Right atrium auricular region (tissue), 2 donors: ENCODE measurements at places on chromosomes 6 and 20.

DNA sequence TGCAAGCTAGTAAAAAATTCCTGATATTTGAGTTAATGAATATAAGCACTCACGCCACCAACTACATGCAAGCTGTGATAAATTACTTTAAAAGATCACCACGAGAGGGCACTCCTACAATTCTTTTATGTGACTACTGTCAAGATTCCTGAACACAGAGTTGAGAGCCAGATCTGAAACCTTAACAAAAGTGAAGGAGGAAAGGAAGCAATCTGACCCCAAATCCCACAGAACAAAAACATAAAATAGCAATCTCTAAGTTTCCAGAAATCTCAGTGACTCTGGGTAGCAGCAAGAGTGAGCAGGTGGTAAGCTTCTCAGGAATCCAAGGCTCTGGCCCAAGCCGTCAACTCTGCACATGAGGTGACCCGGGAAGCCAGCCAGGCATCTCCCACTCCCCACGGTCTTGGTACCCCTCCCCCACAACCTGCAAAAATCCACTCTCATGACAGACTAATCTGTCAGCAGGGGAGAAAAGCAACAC, 55.1 kb downstream of the STAU1 start:
- DNase-seq, result no peak

DNA sequence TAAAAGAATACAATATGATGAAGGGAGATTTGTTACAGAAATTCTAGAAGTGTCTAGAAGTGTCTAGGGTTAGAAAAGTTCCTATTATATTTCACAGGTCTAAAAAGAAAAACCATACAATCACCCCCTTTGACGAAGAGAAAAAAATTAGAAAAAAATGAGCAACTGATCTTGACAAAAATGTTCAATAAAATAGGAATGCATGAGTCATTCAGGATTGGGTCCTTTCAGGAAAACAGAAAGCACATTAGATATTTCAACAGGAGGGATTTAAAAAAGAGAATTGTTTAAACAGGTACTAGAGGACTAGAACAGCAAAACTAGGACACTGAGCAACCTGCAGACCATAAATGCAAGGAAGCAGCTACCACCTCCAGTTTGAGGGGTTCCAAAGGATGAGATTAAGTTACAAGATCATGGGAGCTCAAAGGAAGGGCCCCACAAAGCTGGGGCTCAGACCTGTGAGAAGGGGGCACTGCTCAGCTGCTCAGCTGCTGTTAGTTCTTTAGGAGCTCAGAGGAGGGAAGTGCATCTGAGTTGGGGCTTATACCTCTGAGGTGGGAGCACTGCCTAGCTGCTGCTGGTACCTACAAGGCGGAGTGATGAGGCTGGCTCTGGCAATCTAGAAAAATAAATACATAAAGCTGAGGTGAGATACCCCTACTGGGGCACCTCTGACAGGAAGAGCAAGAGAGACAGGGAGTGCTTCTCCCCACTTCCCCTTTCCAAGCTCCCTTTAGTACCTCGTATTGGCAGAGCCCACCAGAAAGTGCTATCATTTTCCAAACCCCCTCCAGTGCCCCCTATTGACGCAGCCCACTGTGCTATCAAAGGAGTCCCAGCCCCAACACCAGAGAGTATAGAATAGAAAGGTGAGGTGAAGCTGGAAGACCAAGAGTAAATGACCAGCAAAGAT, 27.1 kb upstream of the BEND6 start:
- no peak for DNase-seq

DNA sequence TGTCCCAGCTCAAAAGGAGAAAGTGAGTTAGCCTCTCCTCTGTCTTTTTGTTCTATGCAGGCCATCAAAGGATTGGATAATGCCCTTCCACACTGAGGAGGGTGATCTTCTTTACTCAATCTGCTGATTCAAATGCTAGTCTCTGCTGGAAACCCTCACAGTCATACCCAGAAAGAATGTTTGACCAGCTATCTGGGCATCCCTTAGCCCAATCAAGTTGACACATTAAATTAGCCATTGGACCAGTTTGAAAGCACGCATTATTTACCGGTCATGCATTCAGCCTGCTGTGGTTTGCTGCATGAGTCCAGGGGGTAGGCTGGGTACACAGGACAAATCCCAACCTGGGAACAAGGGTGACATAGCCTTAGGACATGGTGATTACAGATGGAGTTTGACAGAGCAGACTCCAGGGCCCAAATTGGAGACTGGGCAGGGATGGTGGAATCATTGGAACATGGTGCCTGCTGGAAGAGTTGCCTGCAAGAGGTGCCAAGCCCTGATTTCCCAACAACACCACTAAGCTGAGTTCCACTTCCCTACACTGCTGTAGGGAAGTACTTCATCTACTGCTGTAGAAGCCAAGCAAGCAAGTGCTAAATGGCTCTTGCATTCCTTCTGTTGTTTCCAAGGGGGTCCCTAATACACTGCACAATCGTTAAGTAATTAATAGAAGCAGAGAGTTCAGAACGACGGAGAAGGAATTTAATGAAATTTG, 87.7 kb downstream of the RNF182 start:
- no peak for DNase-seq

DNA sequence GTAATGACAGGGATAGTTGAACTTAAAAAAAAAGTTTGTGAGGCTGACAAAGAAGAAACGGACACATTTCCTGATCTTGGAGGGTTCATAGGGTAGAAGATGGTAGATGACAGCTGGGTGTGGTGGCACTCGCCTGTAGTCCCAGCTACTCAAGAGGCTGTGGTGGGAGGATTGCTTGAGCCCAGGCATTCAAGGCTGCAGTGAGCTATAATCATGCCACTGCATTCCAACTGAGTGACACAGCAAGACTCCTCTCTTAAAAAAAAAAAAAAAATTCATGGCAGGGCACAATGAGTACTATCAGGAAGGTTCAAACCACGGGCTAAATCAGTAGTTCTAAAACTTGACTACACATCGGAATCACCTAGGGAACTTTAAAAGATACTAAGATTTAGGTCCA, 2.0 kb upstream of the MICA start:
- peak; percentile 72 for DNase-seq

DNA sequence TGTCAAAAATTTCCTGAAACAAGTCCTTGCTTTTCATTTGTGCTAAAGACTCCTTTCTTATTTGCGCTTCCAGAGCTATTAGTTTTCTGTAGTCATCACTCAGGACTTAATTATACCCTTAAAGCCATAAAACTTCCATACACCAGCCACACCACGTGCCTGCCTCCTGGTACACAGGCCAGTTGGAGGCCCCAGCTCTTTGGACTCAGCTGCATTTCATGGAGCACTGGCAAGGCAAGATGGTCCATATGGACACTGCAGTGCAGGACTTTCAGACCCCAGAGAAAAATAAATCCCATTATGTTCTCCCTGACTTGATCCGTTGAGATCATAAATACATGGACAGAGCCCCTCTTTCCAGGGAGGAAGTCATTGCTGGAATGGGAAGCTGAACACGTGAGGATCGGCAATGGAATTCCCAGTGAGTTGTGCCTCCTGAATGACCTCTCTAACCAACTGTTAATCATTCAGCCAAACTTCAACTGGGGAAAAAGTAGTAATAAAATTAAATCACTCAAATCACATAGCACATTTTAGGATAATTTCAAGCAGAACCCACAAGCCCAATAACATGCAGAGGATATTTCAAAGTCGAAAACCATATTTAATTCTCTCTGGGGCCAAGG, 173.1 kb downstream of the HACE1 start:
- DNase-seq, result no peak

DNA sequence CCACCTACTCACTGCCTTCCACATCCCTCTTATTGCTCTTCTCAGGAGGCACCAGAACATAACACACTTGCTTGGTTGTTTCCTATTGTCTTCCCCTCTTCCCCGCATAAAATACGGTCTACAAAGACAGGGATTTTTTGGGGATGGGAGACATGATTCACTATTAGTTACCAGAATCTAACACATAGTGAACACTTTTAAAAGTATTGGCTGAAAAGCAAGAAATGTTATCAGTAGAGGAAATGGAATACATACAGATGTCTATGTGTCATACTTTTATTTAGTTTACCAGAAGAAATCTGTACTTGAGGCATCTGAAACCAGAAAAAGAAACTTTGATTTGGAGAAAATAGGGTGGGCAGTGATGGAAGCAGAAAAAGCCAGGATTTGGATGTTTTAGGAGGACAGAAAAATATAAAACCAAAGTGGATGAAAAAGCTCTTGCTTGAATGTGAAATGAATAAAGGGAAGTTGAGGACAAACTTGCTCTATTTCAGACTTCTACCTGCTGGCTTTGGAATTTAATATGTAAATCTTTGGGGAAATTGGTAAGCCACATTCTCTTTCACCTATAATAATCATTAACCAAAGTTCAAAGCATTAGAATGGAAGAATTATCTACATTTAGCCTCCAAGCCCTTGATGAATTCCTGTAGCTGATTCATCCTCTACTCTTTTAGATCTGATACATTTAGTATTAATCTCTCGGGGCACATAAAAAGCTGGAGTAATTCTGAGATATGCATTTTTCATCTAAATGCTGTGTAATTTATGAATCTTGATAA, 82.6 kb downstream of the DOK5 start:
- no peak for DNase-seq

DNA sequence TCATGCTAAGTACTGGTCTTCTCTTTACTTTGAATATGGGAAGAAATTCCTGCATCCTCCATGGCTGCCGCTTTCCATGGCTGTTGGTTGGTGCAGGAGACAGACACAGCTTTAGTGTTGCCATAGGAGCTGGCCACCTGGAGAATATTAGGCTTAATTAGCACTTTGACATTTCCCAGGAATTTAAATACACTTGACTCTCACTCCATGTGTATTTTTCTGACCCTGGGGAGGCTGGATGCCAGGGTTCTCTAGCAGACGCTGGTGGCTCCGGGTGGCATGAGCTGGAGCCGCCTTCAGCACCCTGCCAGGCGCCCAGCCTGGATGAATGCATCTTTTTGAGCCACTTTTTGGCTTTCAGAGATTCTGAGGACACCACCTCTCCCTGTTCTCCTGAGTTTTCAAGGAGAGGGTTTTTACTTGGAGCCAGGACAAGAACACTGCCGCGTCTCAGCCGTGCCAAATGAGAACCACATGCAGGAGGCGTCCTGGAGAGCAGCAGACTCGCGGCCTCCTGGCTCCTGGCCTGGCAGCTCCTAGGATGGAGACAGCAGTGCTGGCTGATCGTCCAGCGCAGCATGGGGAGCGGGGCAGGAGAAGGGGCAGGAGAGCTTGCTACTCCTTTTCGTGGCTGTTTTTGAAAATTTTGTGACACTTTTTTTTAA, 258.8 kb downstream of the SMOC2 start:
- DNase-seq, result peak; percentile 54

- DNase-seq, result no peak
Observed at GRCh38 chr20:17936286-17936760, 32.3 kb downstream of the SNX5 start.

- DNase-seq, result peak; percentile 60
Observed at GRCh38 chr20:63456429-63457284, 15.8 kb downstream of the KCNQ2 start.

- DNase-seq, result no peak
Observed at GRCh38 chr6:146077992-146078391, 49.1 kb downstream of the GRM1 start.

DNA sequence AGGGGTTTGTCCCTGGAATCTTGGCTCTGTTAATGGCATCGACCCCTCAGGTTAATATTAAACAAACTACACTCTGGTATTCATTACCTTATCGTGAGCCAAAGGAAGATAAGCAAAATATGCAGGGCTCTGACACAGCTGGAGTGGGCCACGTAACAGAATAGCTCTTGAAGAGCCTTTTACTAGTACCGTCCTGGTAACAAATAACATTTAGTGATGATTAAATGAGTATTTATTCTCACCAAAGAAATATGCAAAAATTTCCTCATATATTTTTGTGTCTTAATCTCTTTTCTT, 20.1 kb upstream of the UTRN start:
- DNase-seq, result no peak

- DNase-seq, result no peak
Observed at GRCh38 chr20:48128436-48128835, 343.2 kb upstream of the SULF2 start.
